ENCODE measurements at places on chromosomes 13 and 19.

GRCh38 chr13:57558051-57558467 is 73.5 kb upstream of the PCDH17 start:
- no peak for DNase-seq

DNA sequence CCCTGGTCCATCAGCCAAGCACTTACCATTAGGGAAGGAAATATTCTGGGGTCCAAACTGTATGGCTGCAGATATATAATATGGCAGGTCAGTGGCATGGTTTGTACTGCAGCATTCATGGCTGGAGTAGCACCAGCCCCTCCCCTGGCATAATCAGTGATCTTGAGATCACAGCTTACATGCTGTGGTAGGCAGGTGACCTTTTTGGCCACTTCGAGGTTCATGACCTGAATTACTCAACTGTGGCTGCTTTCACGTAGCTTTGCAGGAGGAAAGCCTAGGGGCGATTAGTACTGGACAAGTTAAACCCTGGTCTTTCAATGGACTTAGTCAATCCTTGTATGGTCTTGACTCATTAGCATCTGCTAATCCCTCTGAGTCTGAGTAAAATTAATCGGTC is 169.8 kb downstream of the SPRY2 start:
- no peak for DNase-seq

DNA sequence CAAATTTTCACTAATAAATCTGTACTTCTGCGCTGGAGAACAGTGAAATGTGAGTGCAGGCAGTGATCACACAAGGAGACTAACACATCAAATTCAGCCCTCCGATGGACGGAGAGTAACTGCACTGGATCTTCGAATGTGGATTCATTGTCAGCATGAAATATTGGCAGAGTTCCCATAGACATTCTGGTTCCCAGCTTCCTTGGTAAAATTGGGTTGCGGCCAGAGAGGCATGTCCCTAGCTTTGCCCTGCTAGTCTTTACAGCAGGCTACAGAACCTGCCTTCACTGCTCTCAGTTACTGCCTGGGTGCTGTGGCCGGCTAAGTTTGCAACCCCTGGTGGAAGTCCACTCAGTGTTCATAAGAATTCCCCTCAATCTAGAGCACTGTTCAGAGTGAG is 32.3 kb upstream of the UQCRFS1 start:
- no peak for DNase-seq

GRCh38 chr13:52706081-52706480 is 33.5 kb downstream of the CNMD start:
- DNase-seq: no peak

DNA sequence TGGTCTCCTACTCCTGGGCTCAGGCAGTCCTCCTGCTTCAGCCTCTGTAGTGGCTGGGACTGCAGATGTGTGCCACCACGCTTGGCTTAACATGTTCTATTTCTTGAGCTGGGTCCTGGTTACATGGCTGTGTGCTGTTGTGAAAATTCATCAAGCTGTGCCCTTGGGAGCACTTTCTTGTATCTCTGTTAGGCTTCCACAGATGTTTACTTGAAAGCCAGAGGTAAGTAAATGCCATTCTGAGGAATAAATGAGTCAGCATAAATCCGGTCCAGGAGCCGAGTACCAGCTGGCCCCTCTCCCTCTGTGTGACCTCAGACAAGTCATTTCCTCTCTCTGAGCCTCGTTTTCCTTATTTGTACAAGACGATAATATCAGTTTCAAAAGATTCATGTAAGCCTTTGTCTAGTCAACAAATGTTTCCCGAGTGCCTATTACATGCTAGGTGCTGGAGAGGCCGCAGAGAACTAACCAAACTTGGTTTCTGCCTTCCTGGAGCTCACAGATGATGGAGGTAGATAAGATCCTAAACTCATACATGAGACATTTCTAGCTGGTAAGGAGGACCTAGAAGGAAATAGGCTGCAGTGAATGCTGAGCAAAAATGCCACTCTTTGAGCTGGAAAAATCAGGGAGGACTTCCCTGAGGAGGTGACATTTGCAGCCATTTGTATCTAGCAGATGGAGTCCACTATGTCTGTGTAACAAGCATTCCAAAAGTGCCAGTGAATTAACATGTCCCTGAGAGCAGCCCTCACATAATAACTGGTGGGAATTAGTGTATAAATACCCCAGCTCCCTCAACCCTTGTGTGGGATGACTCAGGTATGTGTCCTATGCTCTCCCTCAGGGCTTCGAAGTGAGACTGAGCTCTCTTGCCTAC is 2.7 kb upstream of the RASAL3 start:
- no peak for DNase-seq

GRCh38 chr13:77406644-77407440 is 79.9 kb upstream of the MYCBP2 start:
- DNase-seq: no peak

DNA sequence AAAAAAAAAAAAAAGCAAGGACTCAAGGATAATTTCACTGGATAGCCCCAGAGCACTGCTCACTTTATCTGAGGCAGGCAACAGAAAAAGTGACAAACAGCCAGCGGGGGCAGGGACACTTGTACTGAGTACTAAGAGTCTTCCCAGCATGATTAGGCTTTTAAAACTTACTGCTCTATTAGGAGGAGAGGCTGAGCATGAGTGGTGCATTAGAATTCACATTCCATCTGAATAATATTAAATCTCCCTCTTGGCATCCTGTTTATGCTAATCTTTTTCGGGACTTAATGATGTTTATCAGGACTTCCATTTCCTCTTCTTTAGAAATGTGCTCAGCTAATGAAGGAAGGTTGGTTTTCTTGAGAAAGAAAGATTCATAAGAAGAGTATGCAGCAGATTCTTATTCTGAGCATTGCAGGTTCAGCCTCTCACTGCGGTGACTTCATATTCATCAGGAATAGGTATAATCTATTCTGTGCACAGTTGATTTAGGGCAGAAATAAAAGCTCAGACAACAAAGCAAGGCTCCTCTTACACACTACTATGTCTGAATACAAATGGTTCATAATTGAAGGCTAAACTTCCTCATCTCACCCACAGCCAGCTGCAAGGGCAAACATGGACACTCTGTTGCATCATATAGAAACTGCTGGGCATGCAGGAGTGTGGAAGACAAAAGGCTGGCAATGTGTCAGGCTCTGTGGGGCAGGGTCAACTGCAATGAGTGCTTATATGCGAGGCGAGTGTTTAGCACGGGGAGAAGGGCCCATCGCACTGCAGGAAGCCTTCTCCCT is 107.0 kb downstream of the KL start:
- no peak for DNase-seq

GRCh38 chr19:42596391-42597072 is 1.8 kb upstream of the CEACAM8 start:
- peak; percentile 4 for DNase-seq

- peak; percentile 98 for DNase-seq
Observed at GRCh38 chr19:6199240-6199994, 64.0 kb downstream of the ACSBG2 start.

GRCh38 chr13:60620611-60621395 is 223.8 kb downstream of the TDRD3 start:
- no peak for DNase-seq

GRCh38 chr19:55160128-55160985 is 2.8 kb upstream of the TNNI3 start:
- peak; percentile 77 for DNase-seq

DNA sequence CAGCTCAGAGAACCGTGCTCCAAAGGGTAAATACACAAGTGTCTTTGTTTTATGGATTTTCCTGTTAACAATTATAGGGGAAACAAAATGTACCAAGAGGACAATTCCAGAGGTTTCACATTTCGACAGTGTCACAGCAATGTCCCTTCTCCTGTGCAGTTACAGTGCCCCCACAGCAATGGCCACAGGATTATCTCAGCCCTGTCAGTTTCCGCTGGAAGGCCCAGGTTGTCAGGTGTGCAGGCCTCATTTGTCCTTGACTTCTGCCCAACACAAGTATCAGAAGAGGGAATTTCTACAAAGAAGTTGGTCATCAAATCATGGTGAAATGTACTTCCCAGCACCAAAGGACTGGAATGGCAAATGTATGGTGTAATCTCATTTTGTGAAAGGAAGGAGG is 11.2 kb upstream of the N4BP2L2 start:
- DNase-seq: no peak

DNA sequence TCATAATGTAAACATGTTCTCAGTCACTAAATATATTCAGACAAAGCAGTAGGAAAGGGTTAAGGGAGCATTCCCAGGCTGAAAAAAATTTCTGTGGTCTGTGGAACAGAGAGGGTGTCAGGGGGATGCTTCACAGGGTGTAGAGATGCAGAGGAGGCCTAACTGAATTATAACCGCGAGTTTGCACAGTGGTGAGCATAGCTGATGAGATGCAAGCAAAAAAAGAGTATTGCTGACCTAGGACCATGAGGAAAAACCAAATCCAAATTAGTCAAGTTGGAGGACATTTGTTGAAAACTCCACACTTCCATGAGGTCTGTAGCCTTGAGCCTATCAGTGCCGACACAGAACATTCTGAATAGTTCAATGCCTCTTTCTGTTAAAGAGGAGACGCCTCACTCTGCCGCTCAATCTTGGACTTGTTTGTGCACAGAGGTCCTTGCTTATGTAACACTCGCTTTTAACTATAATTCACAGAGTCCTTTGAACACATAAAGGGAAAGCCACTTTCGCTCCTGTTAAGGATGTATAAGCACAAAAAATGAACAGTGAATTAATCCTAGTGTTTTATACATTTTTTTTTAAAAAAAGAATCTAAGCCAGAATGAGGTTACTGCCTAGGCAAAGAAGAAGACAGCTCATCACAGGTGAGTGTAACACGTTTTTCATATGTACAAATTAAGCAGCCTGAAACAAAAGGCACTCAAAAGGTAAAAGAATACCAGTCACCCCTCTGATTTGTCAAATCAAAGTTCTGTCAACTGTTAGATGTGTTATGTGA is 25.8 kb upstream of the INTS6 start:
- DNase-seq: no peak

- no peak for DNase-seq
Observed at GRCh38 chr13:76638181-76638580, 248.0 kb downstream of the KCTD12 start.

- no peak for DNase-seq
Observed at GRCh38 chr19:48770266-48770665, 14.9 kb downstream of the FGF21 start.

DNA sequence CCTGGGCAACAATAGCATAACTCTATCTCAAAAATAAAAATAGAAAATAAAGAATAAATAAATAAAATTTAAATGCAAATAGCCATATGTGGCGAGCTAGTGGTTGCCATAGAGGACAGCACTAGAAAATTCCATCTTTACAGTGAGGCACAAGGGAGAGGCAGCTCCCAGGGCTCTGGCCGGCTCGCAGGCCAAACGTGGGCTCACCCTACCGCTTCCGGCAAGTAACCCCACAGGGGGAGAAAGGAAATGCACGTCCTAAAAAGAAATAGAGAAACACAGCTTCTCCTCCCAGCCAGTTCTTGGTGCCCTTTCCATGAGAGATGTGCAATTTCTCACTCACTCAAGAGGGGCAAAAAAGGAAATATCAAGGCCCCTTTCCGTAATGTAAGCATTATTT is 12.4 kb upstream of the GRWD1 start:
- DNase-seq: no peak

DNA sequence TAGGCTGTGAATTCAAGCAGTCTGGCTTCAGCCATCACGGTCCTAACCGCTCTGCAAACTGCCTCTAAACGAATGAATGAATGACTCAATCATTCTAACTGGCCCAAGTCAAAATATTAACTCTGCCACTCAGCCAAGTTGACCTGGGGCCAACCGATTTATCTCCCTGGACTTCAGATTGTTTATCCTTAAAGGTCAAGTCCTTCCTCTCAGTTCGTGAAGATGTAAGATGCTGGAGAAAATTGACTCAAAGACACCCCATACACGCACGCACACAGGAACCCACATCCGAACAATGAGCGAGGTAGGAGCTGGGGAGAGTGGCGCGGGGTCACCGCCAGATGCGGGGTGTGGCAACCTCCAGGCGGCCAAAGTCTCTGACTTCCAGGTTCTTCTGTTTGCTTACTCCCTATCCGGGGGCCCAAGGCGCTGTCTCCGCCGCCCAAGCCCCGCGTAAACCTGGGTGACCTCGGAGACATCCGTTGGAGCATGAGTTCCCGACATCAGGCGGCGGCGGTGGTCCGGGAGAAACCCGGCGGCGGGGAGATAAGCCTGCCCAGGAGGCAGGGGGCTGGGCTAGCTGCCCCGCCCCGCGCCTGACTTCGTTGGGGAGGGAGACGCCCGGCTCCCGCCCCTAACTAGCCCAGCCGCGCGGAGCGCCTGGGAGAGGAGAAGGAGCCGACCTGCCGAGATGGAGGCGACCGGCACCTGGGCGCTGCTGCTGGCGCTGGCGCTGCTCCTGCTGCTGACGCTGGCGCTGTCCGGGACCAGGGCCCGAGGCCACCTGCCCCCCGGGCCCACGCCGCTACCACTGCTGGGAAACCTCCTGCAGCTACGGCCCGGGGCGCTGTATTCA is at the start of gene CYP2S1:
CYP2S1 (plus strand) TSS at position 646 of the 856 bp plus-strand sequence; CDS start at position 692, 46 bp downstream.
- DNase-seq: no peak

DNA sequence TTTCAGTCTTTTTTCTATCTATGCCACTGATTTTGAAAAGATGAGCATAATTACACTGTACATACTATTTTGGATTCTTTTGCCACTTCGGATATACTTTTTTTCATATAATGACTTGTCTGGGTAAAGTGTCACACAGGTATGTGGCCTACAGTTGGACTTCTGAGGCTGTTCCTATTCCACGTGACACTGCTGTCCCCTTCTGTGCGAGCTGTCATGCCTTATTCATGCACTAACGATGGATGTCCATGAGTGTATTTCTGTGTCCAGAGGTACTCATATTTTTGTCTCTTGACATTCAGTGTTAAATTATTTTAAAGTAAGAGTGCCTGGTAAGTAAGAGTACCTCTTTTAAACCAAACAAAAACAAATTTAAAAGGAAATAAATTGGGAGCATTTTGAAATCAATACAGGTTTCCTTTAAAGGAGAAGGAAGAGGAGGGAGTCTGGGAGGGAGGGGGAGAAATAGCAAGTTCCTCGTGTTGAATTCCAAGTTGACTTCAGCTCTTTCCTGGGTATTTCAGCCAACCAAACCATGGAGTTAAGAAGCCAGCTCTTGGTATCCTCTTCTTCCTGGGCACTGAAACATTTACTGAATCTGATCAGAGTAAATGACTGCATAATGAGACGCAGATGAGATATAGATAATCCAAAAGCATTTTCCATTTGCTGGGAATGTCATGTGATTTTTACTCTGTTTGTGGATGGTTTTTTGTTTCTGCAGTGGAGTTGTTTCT is 61.3 kb downstream of the TNFRSF19 start:
- no peak for DNase-seq

DNA sequence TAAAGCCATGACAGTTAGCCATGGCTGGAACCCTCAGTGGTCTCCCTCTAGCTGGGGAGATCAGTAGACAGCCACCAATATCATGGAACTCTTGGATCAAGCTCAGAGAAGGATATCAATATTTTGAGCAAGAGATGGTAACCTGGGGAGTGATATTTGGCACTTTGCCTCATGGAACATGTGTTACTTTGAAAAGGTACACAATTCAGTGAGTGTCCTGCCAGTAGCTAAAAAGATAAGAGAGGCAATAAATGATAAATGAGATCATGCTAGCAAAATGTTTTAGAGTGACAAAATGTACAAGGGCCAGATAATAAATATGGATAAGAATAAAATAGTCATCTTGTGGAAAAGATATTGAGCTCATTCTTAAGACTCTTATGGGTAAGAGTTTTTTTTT is 1618.7 kb downstream of the OLFM4 start:
- DNase-seq: no peak

GRCh38 chr13:39915418-39915817 is 260.0 kb downstream of the COG6 start:
- no peak for DNase-seq

Measured in renal pelvis (tissue), 12 donors.